Urinary bladder (tissue), 4 donors: ENCODE measurements at places on chromosomes 2 and 18. TPM values are rescaled to one million over a fixed set of nuclear protein-coding genes. Genes with fewer than 3 reads are reported as not detected.

DNA sequence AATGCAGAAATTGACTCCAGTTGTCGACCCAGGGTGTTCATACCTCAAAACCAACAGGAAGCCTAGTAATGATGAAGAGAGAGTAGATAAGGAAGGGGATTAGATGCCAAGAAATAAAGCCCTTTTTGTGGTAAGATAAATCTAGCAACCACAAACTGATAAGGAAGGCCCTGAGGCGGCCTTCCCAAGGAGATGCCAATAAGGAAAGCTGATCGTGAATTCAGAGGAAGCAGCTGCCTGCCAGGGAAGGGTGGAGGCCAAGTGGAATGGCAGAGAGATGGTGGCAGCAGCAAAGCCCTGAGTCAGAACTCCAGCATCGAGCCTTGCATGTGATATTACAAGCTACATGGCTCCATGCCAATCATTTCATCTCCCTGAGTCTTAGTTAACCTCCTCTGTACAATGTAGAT lies 126.3 kb downstream of the IRS1 start:
- no peak for DNase-seq

- DNase-seq = no peak
These were observed 45.2 kb upstream of the SH3RF3 start for GRCh38 chr2:109083771-109084170.

GRCh38 chr2:18242716-18243115 lies 317.7 kb downstream of the RDH14 start:
- no peak for DNase-seq

GRCh38 chr2:6679471-6679870 lies 186.2 kb downstream of the CMPK2 start:
- no peak for DNase-seq

DNA sequence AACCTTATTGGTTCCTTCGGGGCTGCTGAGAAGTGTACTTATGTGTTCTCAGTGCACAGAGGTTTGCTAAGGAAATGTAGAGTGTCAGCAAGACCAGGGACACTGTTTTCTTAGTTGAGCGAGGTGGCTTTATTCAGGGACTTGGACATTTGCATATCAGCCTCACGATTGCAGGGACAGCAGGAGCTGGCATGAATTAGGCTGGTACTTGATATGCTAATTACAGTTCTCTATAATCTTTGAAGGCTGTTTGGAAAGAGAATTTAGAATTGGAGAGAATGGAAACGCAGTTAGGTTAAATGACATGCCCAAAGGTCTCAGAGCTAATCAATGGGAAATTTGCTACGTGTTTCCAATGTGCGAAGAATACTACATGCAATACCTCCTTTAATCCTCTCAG lies 18.7 kb upstream of the MTCL1 start:
- no peak for DNase-seq

DNA sequence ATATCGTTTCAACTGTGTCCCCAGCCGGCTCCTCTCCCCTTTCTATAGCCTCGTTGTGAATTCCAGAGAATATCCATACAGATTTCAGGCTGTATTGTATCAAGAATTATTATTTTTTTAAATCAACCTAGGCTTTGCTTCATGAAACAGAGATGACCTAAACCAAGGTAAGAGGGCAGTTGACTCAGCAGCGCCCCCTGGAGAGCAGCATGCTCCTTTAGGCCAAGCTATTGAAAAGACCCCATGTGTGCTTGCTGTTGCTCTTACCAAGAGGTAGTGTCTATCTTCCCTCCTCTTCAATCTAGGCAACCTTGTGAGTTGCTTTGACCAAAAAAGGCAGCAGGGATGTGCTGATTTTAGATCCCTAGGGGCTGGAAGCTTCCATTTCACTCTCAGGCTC lies 426.7 kb upstream of the SMIM21 start:
- no peak for DNase-seq

GRCh38 chr18:60145776-60146175 lies 226.8 kb downstream of the MC4R start:
- DNase-seq = no peak

DNA sequence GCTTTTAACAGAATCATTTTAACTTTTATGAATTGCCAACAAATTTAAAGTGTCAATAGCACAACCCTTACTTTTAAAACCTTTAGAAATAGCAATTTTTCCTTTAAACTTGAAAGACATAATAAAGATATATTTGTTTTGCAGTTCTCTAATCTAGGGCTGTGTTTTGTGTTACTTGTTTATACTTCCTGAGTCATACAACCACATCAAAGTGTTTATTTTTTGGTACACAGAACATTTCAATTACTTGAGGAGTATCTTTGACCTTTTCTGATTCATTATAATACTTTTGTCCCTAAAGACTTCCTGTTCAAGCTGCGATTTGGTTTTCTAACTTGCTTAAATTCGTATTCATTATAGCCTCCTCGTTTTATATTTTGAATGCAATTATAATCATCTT lies 21.8 kb downstream of the TYW5 start:
- DNase-seq = no peak

DNA sequence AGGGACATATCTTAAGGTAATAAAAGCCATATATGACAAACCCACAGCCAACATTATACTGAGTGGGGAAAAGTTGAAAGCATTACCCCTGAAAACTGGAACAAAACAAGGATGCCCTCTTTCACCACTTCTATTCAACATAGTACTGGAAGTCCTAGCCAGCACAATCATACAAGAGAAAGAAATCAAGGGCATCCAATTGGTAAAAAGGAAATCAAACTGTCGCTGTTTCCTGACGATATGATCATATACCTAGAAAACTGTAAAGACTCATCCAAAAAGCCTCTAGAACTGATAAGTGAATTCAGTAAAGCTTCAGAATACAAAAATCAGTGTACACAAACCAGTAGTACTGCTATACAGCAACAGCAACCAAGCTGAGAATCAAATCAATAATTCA lies 53.8 kb upstream of the PSME4 start:
- DNase-seq = no peak

Gene SPP2
- not detected for polyA plus RNA-seq

Gene CKAP2L
- 0.24 TPM for polyA plus RNA-seq

Gene C2orf74
- polyA plus RNA-seq = 22.6 TPM

Gene TCF7L1
- 20.9 TPM for polyA plus RNA-seq

Gene DYNAP
- polyA plus RNA-seq = not detected

Gene EFR3B
- 0.51 TPM for polyA plus RNA-seq

Gene ZNF892
- polyA plus RNA-seq = 1.4 TPM
